ENCODE measurements at places on chromosomes 5 and 9. TPM values are rescaled to one million over a fixed set of nuclear protein-coding genes. Genes with fewer than 3 reads are reported as not detected.

ISL1 gene
- not detected for total RNA-seq

SPATA31A3 gene
- not detected for total RNA-seq

C7 gene
- not detected for total RNA-seq

SPINK1 gene
- total RNA-seq, result not detected

ADAMTS12 gene
- total RNA-seq, result not detected

FGF1 gene
- total RNA-seq, result not detected

NR2F1 gene
- total RNA-seq, result not detected

DNA sequence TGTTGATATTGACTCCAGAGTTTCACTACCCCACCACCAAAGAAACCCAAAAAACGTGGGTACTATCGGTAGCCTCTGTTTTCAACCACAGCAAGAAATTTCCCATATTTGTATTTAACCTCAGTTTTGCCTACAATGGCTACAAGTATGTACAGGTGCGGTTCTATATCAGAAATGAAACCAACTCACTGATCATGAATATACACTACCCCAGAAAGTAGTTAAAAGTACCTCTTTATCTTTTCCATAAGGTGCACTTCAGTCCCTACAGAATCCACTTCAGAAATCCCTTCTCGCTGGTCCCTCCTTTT lies 140.6 kb upstream of the SLC12A2 start:
- H3K4me1 ChIP-seq, result no peaks in the 10 kb centered on the region
- H3K4me3 ChIP-seq, result no peak overlapping the region
- H3K36me3 ChIP-seq, result no peaks in the 10 kb centered on the region
- H3K27ac ChIP-seq, result no peak overlapping the region
- DNase-seq, result no peak

DNA sequence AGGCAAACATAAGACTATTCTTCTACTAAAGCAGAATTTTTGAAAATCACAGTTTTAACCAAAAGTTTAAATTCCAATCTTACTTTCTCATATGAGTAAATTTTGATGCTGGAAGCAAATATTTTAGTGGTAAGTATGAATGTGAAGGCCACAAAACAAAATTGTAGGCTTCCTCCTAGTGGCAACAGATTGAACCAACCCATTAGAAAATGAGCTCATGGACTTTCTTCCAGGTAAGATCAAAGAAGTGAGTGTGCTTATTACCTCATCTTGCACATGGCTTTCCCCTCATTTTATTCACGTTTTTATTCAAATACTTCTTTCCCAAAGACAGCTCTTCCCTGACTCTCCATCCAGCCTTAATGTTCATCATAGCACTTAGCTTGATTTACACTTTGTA lies 16.5 kb upstream of the RLN2 start:
- H3K27ac ChIP-seq, result no peak overlapping the region
- H3K4me1 ChIP-seq, result peaks cover 1% of the 10 kb centered on the region
- no peaks in the 10 kb centered on the region for H3K36me3 ChIP-seq
- no peak for DNase-seq
- no peak overlapping the region for H3K4me3 ChIP-seq

GRCh38 chr5:137036640-137037039 lies 462.5 kb downstream of the SPOCK1 start:
- H3K36me3 ChIP-seq, result no peaks in the 10 kb centered on the region
- no peaks in the 10 kb centered on the region for H3K4me1 ChIP-seq
- no peak overlapping the region for H3K4me3 ChIP-seq
- H3K27ac ChIP-seq, result no peak overlapping the region
- no peak for DNase-seq

GRCh38 chr9:21558615-21559401 lies 76.7 kb upstream of the IFNE start:
- peak; percentile 1 for DNase-seq
- no peak overlapping the region for H3K27ac ChIP-seq
- peak overlapping the region; percentile 45 for H3K4me3 ChIP-seq
- H3K4me1 ChIP-seq, result peaks cover 13% of the 10 kb centered on the region

GRCh38 chr9:121831869-121832268 lies 180.4 kb downstream of the DAB2IP start:
- H3K27ac ChIP-seq, result no peak overlapping the region
- no peaks in the 10 kb centered on the region for H3K36me3 ChIP-seq
- no peak for DNase-seq
- no peaks in the 10 kb centered on the region for H3K27me3 ChIP-seq
- H3K4me3 ChIP-seq, result no peak overlapping the region

DNA sequence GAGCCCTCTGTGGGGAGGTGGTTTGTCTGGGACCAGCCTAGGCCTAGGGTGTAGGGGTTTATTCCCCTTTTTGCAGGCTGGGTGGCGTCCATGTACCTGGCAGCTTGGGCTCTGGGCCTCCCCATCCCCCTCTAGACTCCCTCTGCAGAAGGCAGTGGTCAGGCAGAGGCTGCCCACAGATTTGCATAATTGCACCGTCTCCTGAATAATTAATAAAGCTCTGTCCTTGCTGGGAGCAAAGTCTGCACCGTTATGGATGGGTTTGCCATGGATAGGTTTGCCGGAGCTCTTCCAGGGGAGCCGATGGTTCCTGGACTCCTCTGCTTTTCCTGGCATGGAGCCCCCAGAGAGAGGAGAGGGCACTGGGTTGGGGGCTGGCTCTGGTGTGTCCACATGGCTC lies 60.4 kb downstream of the DAB2IP start:
- H3K27ac ChIP-seq, result no peak overlapping the region
- H3K4me3 ChIP-seq, result no peak overlapping the region
- DNase-seq, result no peak
- H3K36me3 ChIP-seq, result no peaks in the 10 kb centered on the region

DNA sequence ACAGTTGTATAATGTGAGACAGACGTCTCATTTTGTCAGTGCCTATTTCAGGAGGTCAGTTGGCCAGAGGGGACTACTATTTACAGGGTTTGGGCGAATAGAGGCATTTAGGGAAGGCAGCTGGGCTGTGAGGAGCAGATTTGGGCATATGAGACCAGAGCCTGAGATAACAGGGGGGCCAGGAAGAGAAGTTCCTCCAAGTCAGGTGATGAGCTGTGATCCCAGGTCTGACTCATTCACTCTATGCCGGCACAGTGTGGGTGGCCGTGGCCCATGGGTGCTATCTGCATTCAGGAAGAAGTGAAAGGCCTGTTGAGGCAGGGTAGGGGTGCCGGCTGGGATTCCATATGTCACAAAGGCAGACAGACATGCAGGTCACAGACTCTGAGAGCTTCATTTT lies 142.8 kb downstream of the PDZD2 start:
- H3K27ac ChIP-seq, result no peak overlapping the region
- H3K4me3 ChIP-seq, result no peak overlapping the region
- DNase-seq, result no peak
- no peaks in the 10 kb centered on the region for H3K27me3 ChIP-seq
- no peaks in the 10 kb centered on the region for H3K4me1 ChIP-seq
- H3K36me3 ChIP-seq, result no peaks in the 10 kb centered on the region

- H3K36me3 ChIP-seq, result no peaks in the 10 kb centered on the region
- no peak for DNase-seq
- no peak overlapping the region for H3K4me3 ChIP-seq
- H3K27me3 ChIP-seq, result no peaks in the 10 kb centered on the region
- no peak overlapping the region for H3K27ac ChIP-seq
- no peaks in the 10 kb centered on the region for H3K4me1 ChIP-seq
These were observed 132.7 kb downstream of the GNAQ start for GRCh38 chr9:77898864-77899263.

- no peaks in the 10 kb centered on the region for H3K4me1 ChIP-seq
- DNase-seq, result no peak
- no peaks in the 10 kb centered on the region for H3K36me3 ChIP-seq
These were observed 772.1 kb upstream of the CDH9 start for GRCh38 chr5:27810458-27810857.

DNA sequence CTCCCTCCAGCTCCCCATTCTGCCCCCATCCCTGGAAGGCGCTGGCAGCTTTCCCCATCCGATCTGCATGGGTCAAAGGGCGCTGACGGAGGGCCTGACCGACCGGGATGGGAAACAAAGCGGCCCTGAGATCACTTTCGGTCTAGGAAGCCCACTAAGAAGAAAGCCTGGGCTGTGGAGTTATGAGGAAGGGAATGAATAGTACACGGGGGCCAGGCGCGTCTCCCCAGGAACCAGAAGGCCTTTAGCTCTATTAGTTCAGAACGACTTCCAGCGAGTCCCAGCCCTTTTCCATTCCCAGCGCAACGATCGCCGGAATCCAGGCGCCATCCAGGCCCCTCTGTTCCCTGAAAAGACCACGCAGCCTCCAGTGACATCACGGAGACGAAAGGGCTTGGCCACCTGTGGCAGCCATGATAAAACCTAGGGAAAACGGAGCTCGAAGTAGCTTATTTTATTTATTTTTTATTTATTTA lies 70.1 kb upstream of the CCDC180 start:
- H3K4me1 ChIP-seq, result peaks cover 5% of the 10 kb centered on the region
- DNase-seq, result no peak
- H3K4me3 ChIP-seq, result no peak overlapping the region

- H3K4me1 ChIP-seq, result no peaks in the 10 kb centered on the region
- no peak overlapping the region for H3K4me3 ChIP-seq
- H3K36me3 ChIP-seq, result no peaks in the 10 kb centered on the region
- no peak for DNase-seq
- H3K27me3 ChIP-seq, result peaks cover 4% of the 10 kb centered on the region
- H3K27ac ChIP-seq, result no peak overlapping the region
These were observed 10.0 kb downstream of the TMEM174 start for GRCh38 chr5:73183000-73183399.

- no peaks in the 10 kb centered on the region for H3K4me1 ChIP-seq
- no peak overlapping the region for H3K27ac ChIP-seq
- no peaks in the 10 kb centered on the region for H3K27me3 ChIP-seq
- H3K4me3 ChIP-seq, result no peak overlapping the region
- no peak for DNase-seq
These were observed 155.8 kb upstream of the SMIM23 start for GRCh38 chr5:171629628-171630349.

Measured in CD8-positive, alpha-beta memory T cell (primary cell).